ENCODE measurements at places on chromosomes 3 and 15. TPM values are rescaled to one million over a fixed set of nuclear protein-coding genes. Genes with fewer than 3 reads are reported as not detected.

Gene CD200
- total RNA-seq = 1.3 TPM

Gene CCNB2
- total RNA-seq = 18.7 TPM

Gene GOLGA8O
- total RNA-seq = 0.16 TPM

Gene DCLK3
- total RNA-seq = under 0.01 TPM

Gene INTS14
- 27.4 TPM for total RNA-seq

Gene CCDC14
- 17.3 TPM for total RNA-seq

Gene ANKUB1
- total RNA-seq = not detected

Gene SLC15A2
- under 0.01 TPM for total RNA-seq

Gene TMEM212
- total RNA-seq = not detected

Gene FSIP1
- 0.16 TPM for total RNA-seq

Gene SRGAP3
- total RNA-seq = under 0.01 TPM

Gene GABRB3
- total RNA-seq = not detected

Gene SNX4
- total RNA-seq = 34.3 TPM

Gene PLSCR5
- not detected for total RNA-seq

Gene SOX2
- not detected for total RNA-seq

Gene SCN11A
- total RNA-seq = 0.06 TPM

Gene SAMD7
- total RNA-seq = not detected

Gene GATM
- not detected for total RNA-seq

Gene SNX22
- 0.16 TPM for total RNA-seq

Gene PRSS50
- total RNA-seq = not detected

Gene RASL12
- not detected for total RNA-seq

Gene MEX3B
- total RNA-seq = 11.1 TPM

Gene KLHL40
- total RNA-seq = not detected

Gene ANKRD34C
- total RNA-seq = not detected

Gene SLC9A9
- 0.81 TPM for total RNA-seq

Gene TPRA1
- total RNA-seq = 35.9 TPM

Gene TUSC7
- total RNA-seq = not detected

Gene GRM2
- total RNA-seq = 0.06 TPM

Gene TMEM266
- not detected for total RNA-seq

Gene RBP2
- total RNA-seq = not detected

Gene GABRR3
- total RNA-seq = not detected

Gene NUP210
- 7.9 TPM for total RNA-seq

Gene PLCL2
- 7.1 TPM for total RNA-seq

Gene CHL1
- not detected for total RNA-seq

Gene TLR9
- 0.06 TPM for total RNA-seq

Gene ENTPD3
- not detected for total RNA-seq

Gene SAXO2
- total RNA-seq = 0.06 TPM

Gene TMC3
- not detected for total RNA-seq

Gene CYP1A1
- 31.5 TPM for total RNA-seq

Gene GNAT1
- not detected for total RNA-seq

Gene NOP10
- 189 TPM for total RNA-seq

Gene CD200R1
- not detected for total RNA-seq

Gene UBAP1L
- 0.65 TPM for total RNA-seq

Gene NPAP1
- total RNA-seq = not detected

Gene KBTBD13
- not detected for total RNA-seq

Gene RTP4
- 2.8 TPM for total RNA-seq

All from bladder microvascular endothelial cell (primary cell).